ENCODE measurements at places on chromosomes 5 and 9.

DNA sequence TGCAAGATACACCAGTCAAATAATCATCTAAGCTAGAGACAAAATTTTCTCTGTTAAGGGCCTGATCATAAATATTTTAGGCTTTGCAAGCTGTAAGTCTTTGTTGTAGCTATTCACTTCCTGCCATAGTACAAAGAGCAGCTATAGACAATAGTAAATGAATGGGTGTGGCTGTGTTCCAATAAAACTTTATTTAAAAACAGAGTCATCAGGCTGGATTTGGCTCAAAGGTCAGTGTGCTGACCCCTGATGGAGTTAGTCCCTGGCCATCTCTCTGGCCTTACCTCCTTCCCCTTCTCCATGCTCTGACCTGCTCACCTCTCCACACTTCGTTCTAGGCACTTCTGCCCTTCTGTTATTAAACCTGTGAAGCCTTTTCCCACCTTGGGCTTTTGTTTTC lies 86.0 kb downstream of the DRD1 start:
- no peak for DNase-seq

DNA sequence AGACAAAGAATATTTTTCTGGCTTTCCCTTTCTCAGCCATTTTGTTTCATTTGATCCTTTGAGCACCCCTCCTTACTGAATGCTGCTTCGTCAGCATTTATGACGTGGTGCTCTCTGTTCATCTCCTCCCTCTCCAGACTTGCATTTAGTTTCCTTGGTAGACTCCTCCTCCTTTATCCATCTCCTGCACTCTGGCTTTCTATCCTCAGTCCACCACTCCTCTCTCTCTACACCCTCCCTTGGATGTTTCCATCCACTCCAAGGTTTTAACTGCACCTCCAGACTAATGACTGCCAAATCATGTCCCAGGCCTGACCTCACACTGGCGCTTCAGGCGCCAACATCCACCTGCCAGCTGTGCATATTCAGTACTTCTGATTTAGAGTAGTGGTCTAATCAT lies 245.4 kb downstream of the RAB3C start:
- no peak for DNase-seq

- peak; percentile 54 for DNase-seq
Measured at GRCh38 chr5:6573651-6574101, 59.2 kb downstream of the NSUN2 start.

GRCh38 chr5:76341651-76342334 lies 61.3 kb upstream of the IQGAP2 start:
- no peak for DNase-seq

GRCh38 chr9:89799766-89800165 lies 195.0 kb downstream of the GADD45G start:
- peak; percentile 67 for DNase-seq

GRCh38 chr9:115109486-115109885 lies 8.5 kb downstream of the TNC start:
- DNase-seq: peak; percentile 92

GRCh38 chr5:54091307-54092130 lies 218.9 kb downstream of the ARL15 start:
- DNase-seq: no peak

DNA sequence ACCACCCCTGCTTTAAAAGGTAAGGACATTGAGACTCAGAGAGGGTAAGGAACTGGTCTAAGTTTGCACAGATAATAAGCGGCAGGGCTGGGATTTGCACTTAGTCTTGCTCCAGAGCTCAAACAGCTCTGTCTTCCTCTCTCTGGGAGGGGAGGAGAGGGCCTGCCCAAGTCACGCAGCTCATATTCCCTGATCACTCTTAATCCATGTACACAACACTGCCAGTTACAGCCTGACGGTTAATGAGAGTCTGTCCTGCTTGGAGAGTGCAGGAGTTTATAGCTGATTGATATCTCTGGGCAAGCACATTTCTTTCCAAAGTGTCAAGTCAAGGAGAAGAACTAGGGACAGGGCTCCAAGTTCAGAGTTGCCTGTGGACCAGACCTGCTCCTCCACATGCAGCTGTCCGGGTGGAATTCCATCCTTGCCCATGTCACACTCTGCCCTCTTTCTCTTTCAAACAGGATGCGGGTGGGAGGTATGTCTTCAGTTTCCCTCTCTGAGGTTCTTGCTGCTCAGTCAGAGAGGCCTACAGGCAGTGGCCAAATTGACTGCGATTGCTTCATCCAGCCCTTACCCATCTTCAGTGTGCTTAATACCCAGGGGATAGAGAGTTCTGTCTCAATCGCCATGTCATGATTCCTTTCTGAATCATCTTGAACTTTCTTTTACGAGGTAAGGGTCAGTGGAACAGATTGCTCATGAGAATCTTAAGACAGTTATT lies 54.5 kb downstream of the GALNT12 start:
- DNase-seq: no peak

DNA sequence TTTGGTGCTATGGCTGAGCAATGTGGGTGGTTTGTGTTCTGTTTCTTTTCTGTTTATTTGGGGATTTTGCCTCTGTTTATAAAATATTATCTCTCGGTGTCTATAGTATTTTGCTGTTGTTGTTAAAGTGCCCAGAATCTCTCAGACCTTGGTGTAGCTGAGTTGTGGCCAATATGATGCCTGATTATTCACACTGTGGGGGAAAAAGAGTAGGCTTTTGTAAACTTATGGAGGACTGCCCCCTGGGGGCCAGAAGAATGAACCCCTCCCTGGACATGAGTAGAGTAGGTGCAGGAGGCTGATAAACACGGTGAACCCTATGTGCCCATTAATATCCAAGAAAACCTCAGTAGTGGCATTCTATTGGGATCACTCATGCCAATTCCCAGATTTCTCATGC lies 49.0 kb upstream of the DPYSL3 start:
- DNase-seq: peak; percentile 70

GRCh38 chr9:3768712-3769457 lies 243.1 kb upstream of the RFX3 start:
- DNase-seq: no peak

DNA sequence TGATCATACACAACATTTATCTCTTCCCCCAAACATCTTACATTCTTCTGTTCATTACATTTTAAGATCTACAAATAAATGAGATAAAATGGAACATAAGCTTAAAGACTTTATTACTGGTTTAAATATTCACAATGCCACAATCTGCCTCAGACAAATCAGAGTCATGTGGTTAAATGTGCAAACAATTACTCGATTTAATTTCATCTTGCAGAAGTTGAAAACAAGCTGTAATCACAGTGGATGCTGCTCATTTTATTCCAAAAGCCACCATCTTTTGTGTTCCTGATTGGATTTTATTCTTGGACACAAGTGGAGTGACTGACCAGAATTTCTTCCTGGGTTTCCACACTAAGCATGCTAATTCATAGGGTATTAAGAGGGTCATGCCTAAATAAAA lies 33.2 kb downstream of the SPOCK1 start:
- no peak for DNase-seq

DNA sequence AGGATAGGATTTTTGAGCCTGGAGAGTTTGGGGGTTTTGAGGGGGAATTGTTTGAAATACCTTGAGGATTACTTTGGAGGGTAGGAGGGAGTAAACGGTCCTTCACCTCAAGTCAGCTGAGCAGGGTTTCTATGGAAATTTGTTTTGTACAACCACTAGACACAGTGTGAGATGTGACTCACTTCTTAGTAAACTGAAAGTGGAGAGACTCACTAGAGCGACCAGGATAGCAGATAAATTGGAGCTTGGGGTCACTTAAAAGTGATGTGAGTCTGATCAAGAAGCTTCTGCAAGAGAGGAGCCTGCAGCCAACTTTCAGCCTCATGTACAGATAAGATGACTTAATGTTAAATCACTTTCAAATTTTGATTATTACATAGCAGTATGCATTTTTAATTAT lies 1945.9 kb upstream of the NUDT12 start:
- no peak for DNase-seq

- DNase-seq: no peak
Measured at GRCh38 chr5:165224366-165225045, 1719.1 kb downstream of the MAT2B start.

GRCh38 chr9:84322828-84323227 lies 17.7 kb downstream of the SLC28A3 start:
- no peak for DNase-seq

GRCh38 chr5:58060996-58061395 lies 398.9 kb downstream of the PLK2 start:
- no peak for DNase-seq

DNA sequence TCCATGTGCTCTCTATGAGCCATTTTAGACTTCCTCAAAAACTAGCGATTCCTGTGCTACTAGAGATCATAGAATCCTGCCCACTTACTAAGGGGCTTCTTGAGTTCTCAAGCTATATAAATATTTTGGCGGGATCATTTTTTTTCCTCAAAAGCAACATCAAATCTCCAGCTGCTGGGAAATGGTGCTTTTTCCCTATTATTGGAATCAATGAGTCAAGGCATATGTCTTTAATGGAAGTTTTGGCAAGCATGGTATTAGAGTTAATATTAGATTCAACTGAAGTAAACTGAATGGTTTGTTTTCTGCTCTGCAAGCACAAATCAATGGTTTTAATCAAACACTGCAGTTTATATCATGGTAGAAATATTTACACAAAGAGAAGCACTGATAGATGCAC lies 369.9 kb upstream of the PTGER4 start:
- DNase-seq: no peak

- no peak for DNase-seq
Measured at GRCh38 chr5:146744068-146744745, 134.3 kb downstream of the PPP2R2B start.
